Fibroblast of lung (primary cell): ENCODE measurements at places on chromosomes 6 and 20. TPM values are rescaled to one million over a fixed set of nuclear protein-coding genes. Genes with fewer than 3 reads are reported as not detected.
A peak's percentile ranks its signal among the peaks of the same experiment; 100 is the strongest.

- no peak overlapping the region for H3K27ac ChIP-seq
- no peak for DNase-seq
- no peaks in the 10 kb centered on the region for H3K27me3 ChIP-seq
- H3K36me3 ChIP-seq: no peaks in the 10 kb centered on the region
These were observed 89.0 kb downstream of the IPCEF1 start for GRCh38 chr6:154267508-154268106.

DNA sequence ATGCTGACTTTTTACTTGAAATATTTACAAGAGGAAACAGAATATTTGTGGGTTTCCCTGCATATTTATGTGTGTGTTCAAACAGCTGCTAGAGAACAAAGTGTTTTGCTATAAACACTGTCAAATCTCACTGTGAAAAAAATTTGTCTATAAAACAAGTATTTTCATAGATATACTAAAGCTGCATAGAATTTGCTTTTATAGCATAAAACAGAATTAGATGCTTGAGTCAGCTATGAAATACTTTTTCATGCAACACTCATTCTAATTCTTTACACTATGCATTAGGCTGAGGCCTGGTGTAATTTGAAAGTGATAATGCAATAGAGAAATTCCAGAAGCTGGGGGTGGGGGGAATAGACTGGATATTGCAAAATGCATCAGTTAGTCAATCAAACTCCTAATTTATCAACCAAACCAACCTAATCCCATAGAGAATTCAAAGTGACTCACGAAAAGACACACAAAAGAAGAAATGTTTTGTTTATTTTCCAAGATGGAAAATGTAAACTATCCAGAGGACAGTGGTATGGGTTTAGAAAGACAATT, 148.2 kb downstream of the LAMA2 start:
- no peak overlapping the region for H3K4me3 ChIP-seq
- DNase-seq: peak; percentile 90
- no peaks in the 10 kb centered on the region for H3K4me1 ChIP-seq
- no peaks in the 10 kb centered on the region for H3K27me3 ChIP-seq

DNA sequence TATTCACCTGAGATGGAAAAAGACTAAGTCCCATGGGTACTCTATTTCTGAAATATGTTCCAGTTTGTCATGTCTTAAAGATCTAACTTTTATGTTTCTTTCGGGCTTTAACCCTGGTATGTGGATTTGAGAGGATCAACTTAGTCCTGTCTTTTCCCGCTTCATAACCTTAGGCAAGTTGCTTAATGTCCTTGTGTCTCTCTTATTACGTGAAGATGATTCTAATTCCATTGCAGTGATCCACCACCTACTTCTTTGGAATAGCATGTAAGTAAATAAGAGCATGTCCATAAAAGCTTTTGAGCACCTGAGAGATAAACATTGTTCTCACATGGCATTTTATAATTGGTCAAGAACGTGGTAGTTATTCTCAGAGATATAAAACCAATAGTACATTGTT, 23.0 kb downstream of the SPTLC3 start:
- no peaks in the 10 kb centered on the region for H3K4me1 ChIP-seq
- H3K4me3 ChIP-seq: no peak overlapping the region
- no peak for DNase-seq

GRCh38 chr6:42366999-42367352, 84.8 kb downstream of the TRERF1 start:
- H3K36me3 ChIP-seq: no peaks in the 10 kb centered on the region
- no peak overlapping the region for H3K27ac ChIP-seq
- no peaks in the 10 kb centered on the region for H3K27me3 ChIP-seq
- no peak overlapping the region for H3K4me3 ChIP-seq
- DNase-seq: no peak
- peaks cover 8% of the 10 kb centered on the region for H3K4me1 ChIP-seq

DNA sequence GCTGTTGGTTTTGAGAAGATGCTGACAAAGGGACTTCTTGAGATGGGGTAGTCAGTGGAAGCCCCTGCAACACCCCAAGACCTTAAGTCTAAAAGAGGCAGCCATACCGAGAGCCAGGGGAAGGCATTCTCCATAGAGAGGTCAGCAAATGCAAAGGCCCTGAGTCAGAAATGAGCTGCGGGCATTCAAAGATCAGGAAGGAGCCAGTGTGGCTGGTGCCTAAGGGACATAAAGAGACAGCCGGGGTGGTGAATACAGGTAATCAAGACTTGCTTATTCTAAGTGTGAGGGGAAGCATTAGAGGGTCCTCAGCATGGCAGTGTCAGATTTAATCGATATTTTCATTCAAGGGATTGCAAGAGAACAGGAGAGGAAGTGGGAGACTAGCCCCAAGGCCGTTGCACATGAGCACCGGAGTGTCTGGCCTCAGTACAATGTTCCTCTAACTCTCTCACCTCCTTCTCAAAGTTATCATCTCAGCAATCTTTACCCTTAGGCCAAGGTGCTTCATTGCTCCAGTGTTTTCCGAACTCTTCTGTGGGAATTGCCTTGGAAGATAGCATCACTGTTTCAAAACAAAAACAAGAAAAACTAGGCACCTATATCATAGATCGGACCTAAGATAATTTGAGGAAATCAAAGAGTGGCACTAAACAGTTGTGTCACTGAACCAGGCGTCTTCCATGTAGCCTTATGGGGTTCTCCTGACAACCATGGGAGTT, 173.2 kb downstream of the DOK5 start:
- DNase-seq: no peak
- no peak overlapping the region for H3K27ac ChIP-seq
- H3K4me3 ChIP-seq: no peak overlapping the region
- peaks cover 5% of the 10 kb centered on the region for H3K4me1 ChIP-seq

- no peak overlapping the region for H3K27ac ChIP-seq
- DNase-seq: no peak
- H3K27me3 ChIP-seq: peaks cover under 1% of the 10 kb centered on the region
- no peaks in the 10 kb centered on the region for H3K36me3 ChIP-seq
- no peak overlapping the region for H3K4me3 ChIP-seq
These were observed 83.2 kb upstream of the SNAP25 start for GRCh38 chr20:10135438-10135837.

DNA sequence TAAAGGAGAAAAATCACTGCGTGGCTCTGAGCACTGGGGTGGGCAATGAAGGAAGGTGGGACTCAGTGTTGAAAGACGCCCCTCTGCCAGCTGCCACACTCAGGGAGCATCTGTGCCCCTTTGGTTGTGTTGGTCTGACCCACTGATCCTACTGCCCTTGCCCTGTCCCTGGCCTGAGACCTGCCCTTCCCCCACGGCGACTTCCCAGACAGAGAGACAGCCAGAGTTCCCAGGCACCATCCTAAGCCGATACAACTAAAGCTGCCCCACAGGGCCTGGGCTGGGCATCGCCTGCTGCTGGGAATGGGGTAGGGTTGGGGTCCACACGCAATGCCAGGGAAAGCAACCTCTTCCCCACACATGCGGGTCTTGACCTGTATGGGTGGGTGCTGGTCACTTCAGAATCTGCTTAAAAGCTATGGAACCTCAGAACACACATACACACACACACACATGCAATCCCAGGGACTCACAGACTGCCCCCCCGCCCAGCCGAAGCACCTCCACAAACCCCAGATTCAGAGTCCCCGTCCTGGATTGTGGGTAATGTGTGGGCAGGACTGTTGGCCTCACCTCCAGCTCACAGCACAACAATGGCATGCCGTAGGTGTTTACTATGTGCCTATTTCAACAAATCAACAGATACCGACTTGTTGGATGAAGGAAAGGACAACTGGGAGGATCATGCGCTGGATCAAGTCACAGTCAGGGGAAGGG, 10.9 kb upstream of the SPDEF start:
- H3K4me3 ChIP-seq: no peak overlapping the region
- no peaks in the 10 kb centered on the region for H3K4me1 ChIP-seq
- peaks cover 7% of the 10 kb centered on the region for H3K27me3 ChIP-seq

DNA sequence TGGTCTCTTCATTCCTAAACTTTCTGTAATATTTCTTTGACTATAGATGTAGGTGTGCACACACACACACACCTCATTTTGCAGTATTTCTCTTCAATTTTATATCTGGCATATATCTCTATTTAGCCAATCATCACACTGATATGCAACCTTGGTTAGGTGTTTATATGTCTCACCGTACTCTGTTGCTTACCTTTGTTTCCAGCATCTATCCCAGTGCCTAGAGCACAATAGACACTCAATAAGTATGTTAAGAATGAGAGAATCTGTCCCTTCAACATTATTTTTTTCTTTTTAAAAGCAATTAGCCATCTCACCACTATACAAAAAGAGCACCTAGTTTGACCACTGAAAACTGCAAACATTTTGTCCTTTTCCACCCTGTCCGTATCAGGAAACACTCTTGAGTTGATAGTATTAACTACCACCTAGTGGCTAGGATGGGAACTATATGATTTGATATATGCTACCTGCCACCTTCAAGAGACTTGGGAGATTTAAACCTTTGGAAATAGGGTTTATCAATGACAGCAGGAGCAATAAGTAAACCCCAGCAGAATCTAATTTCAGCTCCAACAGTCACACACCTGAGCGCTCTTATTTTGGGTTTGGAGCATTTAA, 48.7 kb upstream of the RSPO3 start:
- no peaks in the 10 kb centered on the region for H3K27me3 ChIP-seq
- H3K4me1 ChIP-seq: no peaks in the 10 kb centered on the region
- no peak overlapping the region for H3K27ac ChIP-seq
- H3K4me3 ChIP-seq: no peak overlapping the region
- H3K36me3 ChIP-seq: no peaks in the 10 kb centered on the region
- peak; percentile 40 for DNase-seq

GRCh38 chr6:52187098-52187497, 923 bp downstream of the IL17A start:
- H3K27ac ChIP-seq: no peak overlapping the region
- no peaks in the 10 kb centered on the region for H3K4me1 ChIP-seq
- H3K27me3 ChIP-seq: no peaks in the 10 kb centered on the region
- no peak overlapping the region for H3K4me3 ChIP-seq
- DNase-seq: no peak

DNA sequence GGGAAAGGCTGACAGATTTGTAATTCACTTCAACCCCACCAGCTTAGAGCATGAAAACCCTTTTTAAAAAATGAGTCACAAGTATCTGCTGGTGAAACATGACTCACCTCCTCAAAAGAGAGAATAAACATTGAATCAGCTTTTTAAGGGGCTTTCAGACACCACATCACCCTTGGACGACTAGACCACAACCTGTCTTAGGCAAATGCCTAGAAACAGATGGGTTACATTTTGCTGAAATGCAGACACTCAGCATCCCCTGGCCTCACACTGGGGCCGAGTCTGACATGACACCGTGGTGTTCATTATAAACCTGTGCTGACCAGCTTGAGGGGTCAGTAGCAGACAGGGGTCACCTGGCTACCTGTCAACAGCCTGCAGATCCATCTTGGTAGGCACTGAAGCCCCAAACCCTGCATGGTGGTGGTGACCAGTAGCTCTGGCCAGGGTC, 175.3 kb upstream of the CST7 start:
- DNase-seq: peak; percentile 66
- H3K4me3 ChIP-seq: no peak overlapping the region
- H3K27ac ChIP-seq: no peak overlapping the region
- no peaks in the 10 kb centered on the region for H3K27me3 ChIP-seq

- H3K27me3 ChIP-seq: peaks cover 3% of the 10 kb centered on the region
- H3K27ac ChIP-seq: no peak overlapping the region
- H3K4me1 ChIP-seq: no peaks in the 10 kb centered on the region
- DNase-seq: no peak
These were observed 88.5 kb upstream of the EXOC2 start for GRCh38 chr6:781350-781961.

DNA sequence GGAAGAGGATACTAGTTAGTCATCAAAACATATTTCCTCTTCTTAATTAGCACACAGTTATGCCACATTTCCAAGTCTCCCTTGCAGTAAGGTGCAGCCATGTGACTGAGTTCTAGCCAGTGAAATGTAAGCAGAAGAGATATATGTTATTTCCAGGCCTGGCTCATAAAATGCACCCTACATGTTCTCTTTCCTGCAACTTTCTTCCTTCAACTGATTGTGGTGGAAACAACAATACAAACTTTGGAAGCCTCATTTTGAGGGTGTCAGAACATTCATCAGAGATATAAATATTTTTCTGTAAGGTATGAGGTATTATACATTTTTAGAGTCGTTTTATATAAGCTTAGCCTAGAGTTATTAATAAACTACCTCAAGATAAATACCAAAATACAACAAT, 110.9 kb upstream of the PDE7B start:
- no peaks in the 10 kb centered on the region for H3K36me3 ChIP-seq
- H3K27me3 ChIP-seq: no peaks in the 10 kb centered on the region
- no peak overlapping the region for H3K27ac ChIP-seq
- H3K4me3 ChIP-seq: no peak overlapping the region
- no peaks in the 10 kb centered on the region for H3K4me1 ChIP-seq

DNA sequence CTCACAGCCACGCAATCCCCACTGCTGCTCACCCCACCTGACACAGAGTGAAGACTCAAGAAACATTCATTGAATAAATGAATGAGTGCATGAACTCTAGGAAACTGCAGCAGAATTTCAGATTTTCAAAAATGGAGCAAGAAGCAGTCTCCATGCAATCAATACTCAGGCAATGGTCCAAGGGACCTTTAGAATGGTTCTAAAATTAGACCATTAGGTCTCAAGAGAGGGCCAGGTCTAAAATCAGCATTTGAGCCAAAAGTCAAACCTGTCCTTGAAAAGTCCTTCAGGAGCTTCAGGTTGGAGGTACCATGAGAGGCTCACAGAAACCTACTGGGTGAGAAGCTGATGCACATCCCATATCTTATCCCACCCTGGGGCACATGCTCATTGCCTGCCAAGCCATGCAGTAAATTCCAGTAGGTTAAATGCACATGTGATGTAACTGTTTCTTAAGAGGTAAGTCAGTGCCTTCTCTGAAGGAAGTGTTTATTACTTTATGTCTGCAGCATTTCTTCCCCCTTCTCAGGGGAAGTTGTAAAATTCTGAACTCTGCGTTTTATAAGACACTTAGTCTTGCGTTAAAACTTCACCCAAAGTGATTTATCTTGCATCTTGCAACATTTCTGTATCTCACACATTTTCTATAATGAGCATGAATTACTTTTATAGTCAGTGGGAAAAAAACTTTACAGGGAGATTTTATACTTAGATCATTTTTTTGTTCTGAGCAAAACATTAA, 126.6 kb downstream of the ADAT2 start:
- H3K27me3 ChIP-seq: no peaks in the 10 kb centered on the region
- H3K36me3 ChIP-seq: no peaks in the 10 kb centered on the region
- H3K4me1 ChIP-seq: peaks cover 7% of the 10 kb centered on the region
- no peak for DNase-seq

GRCh38 chr20:23200914-23201313, 114.8 kb upstream of the CD93 start:
- no peak overlapping the region for H3K4me3 ChIP-seq
- no peaks in the 10 kb centered on the region for H3K4me1 ChIP-seq
- H3K27me3 ChIP-seq: no peaks in the 10 kb centered on the region
- DNase-seq: peak; percentile 17
- H3K36me3 ChIP-seq: no peaks in the 10 kb centered on the region
- H3K27ac ChIP-seq: no peak overlapping the region

GRCh38 chr6:30626484-30627366, at the start of gene ATAT1:
ATAT1 (plus strand) TSS chr6:30626874.
- peak within 1 kb of the TSS; percentile 93 for H3K27ac ChIP-seq
- peaks cover 13% of the 10 kb centered on the region for H3K36me3 ChIP-seq
- H3K4me3 ChIP-seq: peak within 1 kb of the TSS; percentile 73
- DNase-seq: peak; percentile 76
- peaks cover 9% of the 10 kb centered on the region for H3K4me1 ChIP-seq
- no peaks in the 10 kb centered on the region for H3K27me3 ChIP-seq

GRCh38 chr6:80316686-80317231, 210.3 kb downstream of the BCKDHB start:
- H3K4me1 ChIP-seq: no peaks in the 10 kb centered on the region
- DNase-seq: peak; percentile 5
- no peak overlapping the region for H3K27ac ChIP-seq
- no peaks in the 10 kb centered on the region for H3K36me3 ChIP-seq
- no peaks in the 10 kb centered on the region for H3K27me3 ChIP-seq

The EIF6 gene
- 111 and 117 TPM in 2 replicates for total RNA-seq

The HLA-DMA gene
- 9.8 and 12.1 TPM in 2 replicates for total RNA-seq

The NFATC2 gene
- total RNA-seq: under 0.01 and 0.50 TPM in 2 replicates

The DYNLRB1 gene
- total RNA-seq: 39.8 and 107 TPM in 2 replicates

The RING1 gene
- 30.6 and 33.1 TPM in 2 replicates for total RNA-seq

The C20orf141 gene
- total RNA-seq: not detected in 2 replicates

The GRIK2 gene
- under 0.01 and 0.33 TPM in 2 replicates for total RNA-seq
